Left ventricle myocardium superior (tissue), 1 donor: ENCODE measurements at places on chromosomes 5 and 9. TPM values are rescaled to one million over a fixed set of nuclear protein-coding genes. Genes with fewer than 3 reads are reported as not detected.

- no peak for DNase-seq
Observed at GRCh38 chr5:79408028-79408427, 105.9 kb downstream of the HOMER1 start.

- peak; percentile 57 for DNase-seq
Observed at GRCh38 chr5:73448463-73449136, at the start of gene FOXD1. FOXD1 (minus strand) TSS chr5:73448777; CDS start chr5:73448362, 415 bp downstream.

DNA sequence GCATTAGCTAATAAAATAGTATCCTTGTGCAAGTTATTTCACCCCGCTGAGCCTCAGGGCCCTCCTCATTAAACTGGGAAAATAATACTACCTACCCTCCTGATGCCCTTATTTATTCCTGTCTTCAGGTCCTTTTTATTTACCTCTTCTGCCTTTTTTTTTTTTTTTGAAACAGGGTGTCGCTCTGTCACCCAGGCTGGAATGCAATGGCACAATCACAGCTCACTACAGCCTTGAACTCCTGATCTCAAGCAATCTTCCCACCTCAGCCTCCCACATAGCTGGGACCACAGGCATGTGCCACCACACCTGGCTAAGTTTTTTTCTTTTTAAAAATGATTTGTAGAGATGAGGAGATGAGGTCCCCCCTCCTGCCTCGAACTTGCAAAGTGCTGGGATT is 20.9 kb downstream of the HBEGF start:
- no peak for DNase-seq

PCDHB7 gene
- total RNA-seq: 0.77 TPM

CD274 gene
- 10.9 TPM for total RNA-seq

DDX4 gene
- not detected for total RNA-seq

DNA sequence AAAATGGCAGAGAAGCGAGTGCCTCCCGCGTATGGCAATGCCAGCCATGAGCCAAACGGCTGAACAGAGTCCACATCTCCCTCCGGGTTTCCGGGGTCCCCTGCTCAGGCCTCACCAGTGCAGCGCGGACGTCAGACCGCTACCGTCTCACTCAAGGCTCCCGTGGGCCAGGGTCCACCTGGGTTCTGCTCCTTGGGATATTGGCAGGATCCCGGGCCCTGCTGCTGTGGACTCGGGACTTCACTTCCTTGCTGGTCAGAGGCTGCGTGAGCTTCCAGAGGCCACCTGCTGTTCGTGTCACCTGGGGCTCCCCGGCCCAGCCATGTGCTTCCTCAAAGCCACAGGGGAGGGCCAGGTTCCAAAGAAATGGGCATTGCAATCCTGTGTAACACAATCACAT is 38.4 kb upstream of the CLPTM1L start:
- DNase-seq: no peak

GRCh38 chr5:5634817-5635216 is 212.3 kb downstream of the ICE1 start:
- no peak for DNase-seq
